Activated CD4-positive, CD25-positive, alpha-beta regulatory T cell treated with anti-CD3 and anti-CD28 coated beads, Interleukin-2, amount 50 U/mL, for 24 hours (primary cell): ENCODE measurements at places on chromosomes 6 and 20.

DNA sequence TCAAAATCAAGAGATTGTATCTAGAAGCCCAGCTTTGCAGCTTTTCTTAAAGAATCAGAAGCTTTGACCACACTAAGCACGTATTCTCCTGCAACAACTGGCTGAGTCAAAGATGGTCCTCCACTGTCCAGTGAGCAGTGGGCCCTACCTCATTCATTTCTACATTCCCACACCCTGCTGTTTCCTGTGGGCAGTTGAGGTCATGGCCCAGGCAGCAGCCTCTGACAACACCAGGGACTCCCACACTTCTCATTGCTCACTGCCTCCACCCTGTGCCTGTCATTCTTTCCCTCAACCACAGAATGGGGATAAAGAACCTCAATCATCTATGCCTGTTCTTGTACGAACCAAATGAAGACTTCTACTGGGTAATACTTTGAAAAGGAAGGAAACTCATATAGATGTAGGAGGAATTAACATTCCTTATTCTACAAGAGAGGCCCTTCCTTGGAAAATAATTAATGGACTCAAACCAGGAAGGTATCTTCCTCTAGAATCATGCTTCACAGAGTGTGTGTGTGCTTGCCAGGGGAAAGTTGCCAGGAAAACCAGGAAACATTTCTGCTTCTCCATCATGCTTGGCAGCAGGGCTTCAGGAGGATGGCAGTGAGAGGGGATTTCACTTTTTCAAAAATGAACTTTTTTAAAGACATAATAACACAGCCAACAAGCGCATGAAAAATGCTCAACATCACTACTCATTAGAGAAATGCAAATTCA lies 191.7 kb upstream of the RIN2 start:
- no peak for ATAC-seq

DNA sequence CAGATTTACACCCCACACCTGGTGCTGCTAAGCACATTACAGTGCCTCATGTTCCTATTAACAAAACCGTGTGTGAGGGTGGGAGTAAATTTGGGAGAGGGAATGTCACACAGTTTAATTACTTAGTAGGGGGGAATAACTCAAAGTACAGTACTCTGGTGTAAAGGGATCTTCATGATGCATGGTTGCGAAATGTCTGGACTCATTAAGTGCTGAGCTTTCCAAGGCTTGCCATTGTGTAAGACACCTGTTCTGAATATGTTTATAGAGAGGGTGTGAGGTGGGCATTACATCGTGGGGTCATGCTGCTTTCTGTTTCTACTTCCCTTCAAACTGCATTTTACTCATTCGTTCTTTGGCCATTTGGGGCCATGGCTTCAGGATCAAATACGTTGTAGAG lies 181.2 kb downstream of the ADGRG6 start:
- ATAC-seq: no peak

DNA sequence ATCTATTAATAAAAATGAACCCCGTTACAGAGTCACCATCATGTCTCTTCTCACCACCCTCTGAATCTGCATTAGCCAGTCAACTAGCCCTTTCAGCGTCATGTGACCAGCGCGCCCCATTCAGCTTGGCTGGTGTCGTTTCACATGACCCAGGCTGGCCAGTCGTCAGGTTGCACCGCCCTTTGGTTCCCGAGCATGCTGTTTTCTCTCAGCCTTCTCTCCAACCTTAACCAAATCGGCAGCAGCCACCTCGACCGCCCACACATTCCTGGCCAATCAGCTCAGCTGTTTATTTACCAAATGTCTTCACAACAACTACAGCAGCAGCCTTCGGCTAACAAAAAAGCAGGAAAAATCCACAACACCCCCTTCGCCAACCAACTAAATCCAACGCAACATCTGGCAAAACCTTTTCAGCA lies 5.6 kb downstream of the SRSF3 start:
- ATAC-seq: peak; percentile 89

GRCh38 chr6:131161987-131162386 lies 26.7 kb downstream of the AKAP7 start:
- ATAC-seq: no peak

- no peak for ATAC-seq
These were observed 123.1 kb downstream of the VEGFA start for GRCh38 chr6:43893073-43893472.

DNA sequence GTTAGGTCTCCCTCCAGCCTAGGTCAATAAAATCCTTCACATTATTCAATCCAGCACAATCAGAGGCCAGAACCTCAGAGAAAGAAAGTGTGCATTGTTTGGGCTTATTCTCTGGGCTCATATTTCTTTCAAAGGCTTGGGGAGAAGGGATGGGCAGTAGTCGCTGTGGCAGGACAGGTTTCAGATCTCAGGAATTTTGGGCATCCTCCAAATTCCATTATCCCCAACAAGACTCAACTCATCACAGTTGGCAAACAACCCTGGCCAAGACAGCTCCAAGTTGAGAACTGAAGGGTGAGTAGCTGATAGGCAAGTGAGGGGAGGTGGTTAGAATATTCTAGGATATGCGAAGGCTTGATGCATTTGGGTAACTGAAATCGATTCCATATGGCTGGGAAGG lies 27.2 kb upstream of the CHD6 start:
- ATAC-seq: no peak

- no peak for ATAC-seq
These were observed 97.8 kb downstream of the OTOR start for GRCh38 chr20:16846006-16846405.

DNA sequence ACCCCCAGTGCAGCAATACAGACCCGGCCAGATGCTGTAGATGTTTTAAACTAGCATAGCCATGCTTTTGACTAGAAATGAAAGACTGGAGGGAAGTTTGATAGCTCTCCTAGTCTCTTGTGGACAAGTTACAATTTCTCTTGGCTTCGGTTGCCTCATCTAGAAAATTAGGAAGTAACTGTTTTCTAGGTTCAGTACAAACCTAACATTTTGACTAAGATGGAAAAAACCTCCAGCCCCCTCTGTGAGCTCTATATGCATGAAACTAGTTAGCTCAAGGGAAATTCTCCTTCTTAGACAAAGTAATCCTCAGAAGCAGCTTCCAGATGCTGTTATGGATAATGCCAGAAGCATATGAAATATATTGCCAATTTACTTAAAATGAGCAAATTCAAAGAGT lies 86.6 kb downstream of the RNF144B start:
- ATAC-seq: no peak

GRCh38 chr6:136846046-136846445 lies 23.7 kb downstream of the PEX7 start:
- ATAC-seq: no peak

DNA sequence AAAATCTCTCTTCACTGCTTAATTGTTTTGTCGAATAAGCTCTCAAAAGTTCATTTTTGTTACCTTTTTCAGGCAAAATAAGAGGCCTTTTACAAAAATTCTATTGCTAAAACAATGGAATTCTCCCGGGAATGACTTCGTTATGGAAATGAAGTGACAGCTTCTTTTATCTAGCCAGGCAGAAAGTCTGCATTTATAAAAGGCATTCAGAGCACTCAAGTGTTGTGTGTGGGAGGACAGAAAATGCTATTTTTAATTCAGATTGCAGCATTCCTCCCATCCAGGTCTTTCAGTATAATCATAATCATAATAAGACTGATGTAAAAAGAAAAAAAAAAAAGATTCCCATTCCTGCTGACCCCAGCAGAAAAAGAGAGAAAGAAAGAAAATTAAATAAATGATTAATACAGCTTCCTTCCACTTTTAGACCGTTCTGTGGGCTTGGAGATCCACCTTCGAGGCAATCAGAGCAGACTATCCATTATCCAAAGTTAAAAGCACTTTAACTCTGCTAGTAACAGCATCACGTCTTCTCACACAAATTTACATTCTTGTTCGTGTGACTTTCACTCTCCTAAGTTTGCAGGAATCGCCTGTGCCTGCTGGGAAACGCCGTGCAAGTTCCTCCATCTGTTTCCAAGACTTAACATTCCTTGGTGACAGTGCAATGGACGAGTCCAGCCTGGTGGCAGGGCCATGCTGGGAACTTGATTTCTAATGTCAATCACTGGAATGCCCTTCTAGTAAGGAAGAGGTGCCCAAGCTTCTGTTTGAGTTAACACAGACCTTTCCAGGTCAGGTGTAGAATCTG lies 258.8 kb downstream of the GMPR start:
- no peak for ATAC-seq

- ATAC-seq: no peak
These were observed 51.9 kb downstream of the FAM120B start for GRCh38 chr6:170358496-170358895.

DNA sequence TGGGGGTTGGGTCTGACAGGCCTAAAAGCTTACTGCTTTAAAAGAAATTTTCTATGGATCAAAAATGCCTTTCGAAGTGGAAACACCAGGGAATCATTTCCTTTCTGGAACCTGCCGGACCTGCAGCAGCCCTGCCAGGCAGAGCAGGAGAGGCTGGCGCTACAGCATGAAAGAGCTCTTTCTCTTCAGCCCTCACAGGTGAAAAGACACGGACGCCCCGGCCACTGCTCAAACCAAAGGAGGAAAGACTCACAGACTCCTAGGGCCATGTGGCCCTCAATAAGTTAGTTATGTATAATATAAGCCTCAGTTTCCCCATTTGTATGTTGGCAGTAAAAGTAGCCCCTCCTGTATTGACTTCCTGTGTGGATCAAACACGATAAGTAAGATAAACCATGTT lies 8.3 kb downstream of the SCML4 start:
- no peak for ATAC-seq

DNA sequence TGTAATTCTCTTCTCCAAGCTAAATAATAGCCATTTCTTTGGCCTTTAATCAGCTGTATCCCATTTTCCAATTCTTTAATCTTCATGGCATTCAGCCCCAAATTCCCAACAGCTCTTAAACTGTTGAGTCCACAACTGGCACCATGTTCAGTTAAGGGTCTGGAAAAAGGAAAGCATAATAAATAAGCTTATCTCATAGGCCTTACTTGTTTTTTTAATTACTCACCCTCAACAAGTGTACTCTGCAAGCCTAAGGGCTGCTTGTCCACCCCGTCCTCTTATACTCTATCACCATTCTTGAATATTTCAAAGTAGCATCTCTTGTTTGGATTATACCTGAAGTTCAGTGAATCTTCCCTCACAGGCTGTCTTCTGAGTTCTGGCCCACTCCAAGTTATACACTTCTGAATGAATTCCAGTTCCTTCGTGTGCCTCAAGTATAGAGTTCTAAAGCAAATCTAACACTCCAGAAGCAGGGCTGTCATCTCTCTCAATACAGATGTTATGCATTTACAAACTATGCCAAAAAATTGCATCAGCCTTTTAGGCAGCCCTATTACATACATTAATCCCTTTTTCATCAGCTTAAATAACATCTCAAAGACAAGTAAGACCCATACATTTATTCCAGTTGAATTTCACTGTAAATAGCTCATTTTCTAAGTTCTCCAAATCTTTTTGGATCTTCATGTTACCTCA lies 98.7 kb downstream of the COL21A1 start:
- no peak for ATAC-seq

- no peak for ATAC-seq
These were observed 29.8 kb downstream of the DIDO1 start for GRCh38 chr20:62896526-62896925.

DNA sequence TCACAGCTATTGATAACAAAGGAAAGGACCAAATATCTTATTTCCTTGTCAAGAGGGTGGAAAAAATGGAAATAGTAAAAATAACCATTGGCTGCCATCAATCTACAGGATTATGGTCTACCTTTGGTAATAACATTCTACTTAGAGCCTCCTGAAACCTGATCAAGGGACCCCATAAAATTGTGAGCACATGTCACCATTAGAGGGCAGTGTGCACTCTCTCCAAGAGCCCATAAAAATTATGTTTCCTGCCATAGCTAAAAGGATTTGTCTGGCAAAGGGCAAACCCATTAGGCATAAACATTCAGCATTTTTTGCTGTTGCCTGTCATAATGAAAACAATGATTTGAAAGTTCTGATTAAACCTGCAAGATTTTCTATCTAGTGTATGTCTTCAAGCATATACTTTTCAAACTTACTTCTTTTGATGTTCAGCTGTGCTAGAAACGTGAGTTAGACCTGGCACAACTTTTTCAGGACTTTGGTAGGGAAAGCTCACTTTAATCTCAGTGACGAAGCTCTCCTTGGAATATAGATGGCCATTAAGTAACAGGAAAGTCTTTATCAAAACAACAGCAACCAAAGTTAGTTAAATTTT lies 120.7 kb upstream of the ZFP64 start:
- no peak for ATAC-seq

DNA sequence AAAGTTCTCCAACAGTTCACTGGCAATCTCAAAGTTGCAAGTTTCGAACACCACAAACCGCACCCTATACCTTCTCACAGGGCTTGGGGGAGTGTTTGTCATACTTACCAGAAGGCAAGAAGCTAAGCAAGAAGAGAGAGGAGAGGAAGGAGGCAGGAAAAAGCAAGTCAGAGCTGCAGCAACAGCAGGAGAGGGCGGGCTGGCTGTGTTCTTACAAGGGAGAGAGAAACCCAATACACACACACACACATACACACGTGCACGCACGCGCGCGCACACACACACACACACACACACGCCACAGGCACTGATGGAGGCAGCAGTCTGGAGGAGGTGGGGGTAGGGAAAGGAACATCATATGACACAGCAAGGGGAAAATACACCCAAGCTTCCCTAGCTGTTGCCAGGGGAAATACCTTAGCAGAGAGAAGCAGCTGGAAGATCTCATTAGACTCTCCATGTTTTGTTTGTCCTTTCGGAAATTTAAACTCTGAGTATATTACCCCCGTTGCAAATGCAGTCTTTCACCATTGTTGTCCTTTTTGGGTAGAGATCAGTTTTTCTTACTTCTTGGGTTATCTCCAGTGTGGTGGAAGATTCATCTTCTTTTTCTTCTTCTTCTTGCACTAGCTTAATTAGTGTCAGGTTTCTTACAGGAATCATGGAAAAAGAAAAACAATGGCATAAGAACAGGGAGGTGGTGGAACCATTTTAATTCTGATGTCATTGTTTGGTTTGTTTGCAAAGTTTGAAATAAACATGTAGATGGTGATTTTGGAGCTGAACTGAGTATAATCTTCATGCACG lies at the start of gene TXLNB:
Gene TXLNB, minus strand, starts transcription at position 186 of the 807 bp plus-strand sequence. CDS start 3,099 bp downstream, outside the sequence.
- peak; percentile 91 for ATAC-seq

- ATAC-seq: no peak
These were observed 41.3 kb downstream of the DSTN start for GRCh38 chr20:17611290-17611539.

- no peak for ATAC-seq
These were observed 220.7 kb downstream of the ZFAND3 start for GRCh38 chr6:38040254-38040653.

GRCh38 chr6:149246691-149247384 lies 70.7 kb upstream of the TAB2 start:
- peak; percentile 30 for ATAC-seq

- no peak for ATAC-seq
These were observed 14.8 kb downstream of the PEDS1 start for GRCh38 chr20:50138479-50139393.

- no peak for ATAC-seq
These were observed 228.8 kb upstream of the THEMIS start for GRCh38 chr6:128129679-128130078.

- ATAC-seq: peak; percentile 8
These were observed 804 bp downstream of the ELOVL5 start for GRCh38 chr6:53347921-53348370.

GRCh38 chr20:37295595-37295994 lies 6.1 kb downstream of the MANBAL start:
- no peak for ATAC-seq
